Right lung (tissue), 10 donors: ENCODE measurements at places on chromosomes 1 and 21.

DNA sequence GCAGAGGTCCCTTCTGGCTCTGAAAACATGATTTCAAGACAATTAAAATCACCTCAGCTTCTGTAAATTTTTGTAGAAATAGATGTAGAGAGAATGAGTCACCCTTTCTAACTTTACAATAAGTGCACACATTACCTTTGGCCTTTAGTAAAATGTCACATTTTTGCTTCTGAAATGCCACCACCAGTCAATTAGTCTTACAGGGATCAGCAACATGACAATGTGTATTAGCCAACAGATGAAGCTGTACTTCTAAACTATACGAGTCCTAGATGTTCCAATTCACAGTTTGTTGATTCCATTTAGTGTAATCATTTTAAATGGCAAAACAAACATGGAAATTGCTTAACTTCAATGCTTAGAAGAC lies 23.1 kb downstream of the C21orf91 start:
- DNase-seq = no peak

DNA sequence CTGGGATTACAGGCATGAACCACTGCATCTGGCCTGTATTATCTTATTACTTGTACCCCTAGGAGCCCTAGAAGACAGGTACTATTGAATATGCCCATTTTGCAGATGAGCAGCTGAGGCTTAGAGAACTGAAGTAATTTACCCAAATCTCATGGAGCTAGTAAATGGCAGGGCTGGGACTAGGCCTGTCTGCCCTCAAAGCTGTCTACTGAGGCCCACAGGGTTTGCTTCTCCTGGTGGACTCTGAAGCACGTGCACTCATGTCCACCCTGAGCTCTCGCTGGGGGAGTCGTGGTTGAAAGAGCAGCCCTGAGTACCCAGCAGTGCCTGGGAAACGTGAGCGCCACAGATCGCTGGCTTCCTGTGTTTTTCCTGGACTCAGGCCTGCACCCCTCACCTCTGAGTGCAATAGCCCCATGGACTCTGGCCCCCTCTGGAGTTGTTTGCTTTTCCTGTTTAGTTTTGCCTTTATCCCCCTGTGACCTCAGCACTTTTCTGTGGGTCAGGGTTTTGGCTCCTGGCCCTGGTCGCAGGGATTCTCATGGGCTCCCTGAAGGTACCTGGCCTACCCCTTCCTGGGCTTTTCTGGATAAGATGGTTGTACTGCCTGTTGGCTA lies 52.4 kb downstream of the ARHGEF10L start:
- no peak for DNase-seq

DNA sequence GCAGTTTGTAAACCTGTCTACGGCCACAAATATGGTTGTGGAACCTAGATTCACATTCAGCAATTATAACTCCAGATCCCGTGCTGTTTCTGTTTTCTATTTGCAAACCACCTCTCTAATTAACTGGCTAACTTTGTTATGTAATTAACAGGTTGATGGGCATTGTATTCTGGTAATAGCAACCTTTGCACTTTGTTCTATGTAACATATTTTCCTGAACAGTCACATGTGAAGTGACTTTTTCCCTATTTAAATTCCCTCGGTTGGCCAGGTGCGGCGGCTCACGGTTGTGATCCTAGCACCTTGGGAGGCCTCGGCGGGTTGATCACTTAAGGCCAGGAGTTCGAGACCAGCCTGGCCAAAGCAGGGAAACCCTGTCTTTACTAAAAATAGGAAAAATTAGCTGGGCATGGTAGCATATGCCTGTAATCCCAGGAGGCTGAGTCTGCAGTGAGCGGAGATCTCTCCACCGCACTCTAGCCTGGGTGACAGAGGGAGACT lies 1.4 kb downstream of the ACADM start:
- DNase-seq = no peak

GRCh38 chr1:230010603-230011332 lies 56.3 kb upstream of the GALNT2 start:
- DNase-seq = no peak

DNA sequence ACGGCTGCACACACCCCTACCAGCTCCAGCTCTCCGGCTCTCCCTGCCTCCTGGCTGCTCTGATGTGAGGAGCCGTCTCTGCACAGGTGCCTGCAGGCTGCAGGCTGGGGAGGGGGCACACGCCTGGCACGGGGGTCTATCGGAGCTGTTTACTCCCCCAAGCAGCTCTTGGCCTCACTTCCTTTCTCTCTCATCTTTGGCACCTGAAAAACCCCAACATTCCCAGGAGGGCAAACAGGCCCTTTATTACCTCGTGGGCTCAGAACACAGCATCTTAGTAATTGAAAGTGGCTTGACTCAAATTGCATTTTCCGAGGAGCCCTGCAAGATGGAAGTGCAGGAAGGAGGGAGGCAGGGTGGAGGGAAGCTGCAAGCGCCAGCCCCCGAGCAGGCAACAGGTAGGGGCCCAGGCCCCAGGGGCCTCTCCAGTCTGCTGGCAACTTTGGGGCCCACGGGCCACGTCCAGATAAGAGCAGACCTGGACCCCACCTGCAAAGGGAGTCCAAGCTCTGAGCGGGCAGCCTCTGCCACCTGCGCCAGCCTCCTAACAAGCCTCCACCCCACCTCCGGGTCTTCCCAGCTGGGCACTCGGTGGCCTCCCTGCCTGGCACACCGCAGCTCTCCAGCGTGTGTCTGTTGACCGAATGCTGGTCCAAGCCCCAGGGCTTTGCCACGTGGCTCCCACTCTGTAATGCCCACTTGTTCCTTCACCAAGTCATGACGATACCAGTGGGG lies 263.6 kb upstream of the VAMP3 start:
- DNase-seq = no peak

DNA sequence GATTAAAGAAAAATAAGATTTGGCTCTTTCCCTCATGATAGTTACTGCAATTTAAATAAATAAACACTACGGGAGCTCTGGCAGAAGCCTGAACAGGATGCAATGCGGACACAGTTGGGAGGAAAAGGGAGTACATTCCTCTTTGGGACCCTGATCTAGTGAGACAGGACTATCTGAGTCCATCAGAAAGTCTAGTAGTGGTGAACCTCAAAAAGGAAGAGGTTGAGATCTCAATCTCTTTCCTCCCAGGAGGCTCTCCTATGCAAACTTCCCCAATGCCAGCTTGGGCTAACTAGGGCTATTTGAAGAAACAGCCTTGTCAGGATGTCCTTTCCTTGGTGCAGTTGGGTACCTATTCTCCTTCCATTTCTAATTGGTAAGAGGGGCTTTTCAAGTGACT lies 4.9 kb upstream of the ABCD3 start:
- DNase-seq = no peak

DNA sequence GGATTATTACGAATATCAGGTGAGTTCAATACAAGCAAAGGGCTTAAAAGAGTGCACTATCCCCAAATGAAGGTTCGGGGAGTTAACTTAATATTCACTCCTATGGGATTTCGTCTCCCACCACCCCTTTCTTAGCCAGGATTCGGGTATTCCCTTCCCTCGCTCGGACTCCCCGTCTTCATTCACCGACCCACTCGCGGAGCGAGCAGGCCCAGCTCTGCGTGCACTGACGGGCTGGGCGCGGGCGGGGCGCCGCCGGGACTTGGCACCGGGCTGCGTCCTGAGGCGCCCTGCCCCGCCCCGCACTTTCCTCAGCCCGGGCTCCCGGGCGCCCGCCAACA lies 7.7 kb upstream of the MPZL1 start:
- no peak for DNase-seq

GRCh38 chr1:93414749-93415148 lies 33.2 kb upstream of the FNBP1L start:
- no peak for DNase-seq

DNA sequence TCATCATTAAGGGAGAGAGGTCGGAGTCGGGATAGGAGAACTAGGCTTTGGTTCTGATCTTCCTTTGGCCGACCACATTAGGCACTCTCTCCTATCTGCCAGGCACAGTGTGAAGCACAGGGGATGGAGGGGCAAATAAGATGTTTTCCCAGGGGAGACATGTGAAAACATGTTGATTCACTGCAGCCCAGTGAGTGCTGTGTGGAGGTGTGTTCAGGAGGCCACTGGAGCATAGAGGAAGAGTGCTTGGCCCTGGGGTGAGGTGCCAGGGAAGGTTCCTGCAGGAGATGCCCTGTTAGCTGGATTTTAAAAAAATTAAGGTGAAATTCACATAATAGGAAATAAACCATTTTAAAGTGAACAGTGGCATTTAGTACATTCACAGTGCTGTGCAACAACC lies 3.7 kb downstream of the VANGL2 start:
- DNase-seq = no peak
